ENCODE measurements at places on chromosomes 7 and 10.

GRCh38 chr7:1492221-1492620 lies 12.0 kb downstream of the INTS1 start:
- DNase-seq, result no peak

- DNase-seq, result no peak
Observed at GRCh38 chr7:134548877-134549276, at the start of gene AKR1B15. Gene AKR1B15, plus strand, starts transcription at chr7:134549110. Its CDS starts 15,510 bp downstream, at chr7:134564620.

DNA sequence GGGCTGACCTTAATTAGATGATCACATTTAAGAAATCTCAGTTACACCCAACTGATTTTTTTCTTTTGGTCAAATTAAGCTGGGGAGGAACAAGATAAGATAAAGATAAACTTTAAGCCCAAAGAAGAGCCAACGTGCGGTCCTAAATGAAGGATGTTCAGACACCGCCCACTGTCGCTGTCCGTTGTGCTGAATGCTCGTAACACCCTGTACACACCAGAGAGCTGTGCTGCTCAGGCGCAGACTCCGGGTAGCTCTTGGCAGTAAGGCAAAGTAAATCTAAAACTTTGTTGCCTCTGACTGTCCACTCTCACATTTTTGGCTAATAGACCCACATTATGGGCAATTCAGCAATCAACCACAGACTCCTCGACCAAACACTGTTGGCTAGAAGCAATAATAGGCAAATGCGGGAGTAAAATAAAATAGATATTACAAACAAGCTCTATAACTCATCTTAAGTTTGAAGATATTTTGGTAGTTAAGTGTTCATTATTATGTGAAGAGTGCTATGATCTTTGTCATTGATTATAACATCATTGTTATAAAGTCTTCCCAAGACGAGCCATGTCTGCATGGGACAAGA lies 57.1 kb downstream of the PLPP4 start:
- no peak for DNase-seq

GRCh38 chr10:31318382-31318853 lies 598 bp upstream of the ZEB1 start:
- DNase-seq, result peak; percentile 66

GRCh38 chr7:66348531-66348930 lies 143.4 kb downstream of the TPST1 start:
- no peak for DNase-seq

- DNase-seq, result no peak
Observed at GRCh38 chr10:108783897-108784296, 1139.4 kb downstream of the XPNPEP1 start.

GRCh38 chr10:92490387-92490786 lies 83.5 kb downstream of the IDE start:
- DNase-seq, result no peak

- DNase-seq, result no peak
Observed at GRCh38 chr10:1814556-1814955, 77.2 kb upstream of the ADARB2 start.

GRCh38 chr10:91689731-91690168 lies 56.9 kb upstream of the PPP1R3C start:
- no peak for DNase-seq

- no peak for DNase-seq
Observed at GRCh38 chr10:2509081-2509531, 558.2 kb upstream of the PFKP start.

DNA sequence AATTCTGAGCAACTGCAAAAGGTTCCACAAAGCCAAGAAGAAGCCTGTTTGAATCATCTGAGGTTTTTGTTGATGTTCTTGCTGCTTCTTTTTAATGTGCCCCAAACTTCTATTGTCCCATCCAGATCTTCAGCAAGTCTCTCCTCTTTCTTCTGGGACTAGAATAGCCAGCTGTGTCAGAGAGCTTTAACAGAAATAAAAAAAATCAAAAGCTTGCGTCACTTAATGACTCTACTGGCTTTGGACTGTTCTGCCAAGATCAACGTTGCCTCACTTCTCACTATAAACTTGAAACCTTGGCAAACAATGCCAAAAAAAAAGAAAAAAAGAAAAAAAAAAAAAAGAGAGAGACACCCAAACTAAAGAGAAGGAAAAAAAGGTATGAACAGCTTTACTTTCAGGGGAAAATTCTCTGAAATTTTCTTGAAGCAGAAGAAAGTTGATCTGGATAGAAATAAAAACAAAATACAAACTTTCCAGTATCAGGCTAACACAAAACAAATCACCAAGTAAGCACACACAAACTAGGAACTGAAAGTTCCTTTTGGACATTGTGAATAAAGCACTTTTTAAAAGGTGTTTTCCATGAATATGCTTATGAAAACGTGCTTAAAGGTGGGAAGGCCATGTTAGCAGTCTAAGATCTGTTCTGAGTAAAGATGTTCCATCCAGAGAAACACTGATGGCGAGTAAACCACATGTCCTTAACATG lies 14.8 kb downstream of the USP54 start:
- DNase-seq, result no peak

- DNase-seq, result no peak
Observed at GRCh38 chr10:6503171-6503570, 76.9 kb downstream of the PRKCQ start.

GRCh38 chr10:69896606-69897231 lies 95.0 kb downstream of the COL13A1 start:
- DNase-seq, result no peak

DNA sequence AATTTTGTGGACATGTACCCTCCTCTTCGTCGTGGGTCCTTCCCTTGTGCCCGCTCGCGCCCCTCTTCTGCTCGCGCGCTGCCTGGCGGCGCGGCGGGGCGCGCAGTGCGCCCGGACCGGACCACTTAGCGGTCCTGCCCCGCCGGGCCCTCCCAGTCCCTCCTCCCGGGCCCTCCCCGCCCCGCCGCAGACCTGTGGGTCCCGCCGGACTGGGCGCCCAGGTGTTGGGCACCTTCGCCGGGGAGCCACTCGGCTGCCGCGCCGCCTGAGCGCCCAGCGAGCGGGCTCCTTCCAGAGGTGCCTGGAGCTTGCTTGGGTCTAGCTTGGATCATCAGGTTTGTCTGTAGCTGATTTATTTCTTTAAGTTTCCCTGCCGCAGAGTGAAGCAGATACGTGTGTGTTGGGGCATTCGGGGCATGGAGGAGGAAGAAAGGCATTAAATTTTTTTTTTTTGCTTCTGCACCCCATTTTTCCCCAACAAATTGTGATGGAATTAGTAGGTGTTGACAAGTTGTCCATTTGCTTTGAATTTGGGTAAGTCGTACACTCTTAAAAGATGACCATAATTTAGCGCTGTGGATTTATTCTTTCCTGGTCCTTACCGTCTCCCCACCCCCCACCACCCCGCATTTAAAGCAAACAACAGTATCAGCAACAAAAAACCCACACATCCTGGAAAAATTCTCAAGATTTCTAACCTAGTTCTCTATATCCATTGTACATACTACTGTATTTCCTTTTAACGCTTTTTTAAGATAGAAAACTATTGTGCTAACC lies 905 bp downstream of the C1GALT1 start:
- peak; percentile 34 for DNase-seq

- DNase-seq, result no peak
Observed at GRCh38 chr7:80981405-80981804, 62.6 kb upstream of the SEMA3C start.

DNA sequence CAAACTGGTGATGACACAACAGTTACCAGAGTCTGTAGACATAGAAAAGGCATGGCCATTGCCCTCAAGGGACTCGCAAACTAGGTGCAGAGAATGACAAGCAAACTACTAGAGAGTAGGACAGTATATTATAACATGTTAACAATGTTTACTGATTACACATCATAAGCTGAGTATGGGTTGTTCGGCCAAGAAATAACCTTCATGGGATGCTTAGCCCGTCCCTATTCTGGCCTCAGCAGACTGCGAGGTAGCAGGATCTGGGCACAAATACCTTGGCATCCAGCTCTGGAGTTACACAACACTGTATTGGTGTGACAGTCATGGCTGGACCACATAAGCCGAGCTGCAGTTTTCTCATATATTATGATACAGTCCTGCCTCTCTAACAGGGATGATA lies 51.4 kb downstream of the ABCB4 start:
- DNase-seq, result no peak

DNA sequence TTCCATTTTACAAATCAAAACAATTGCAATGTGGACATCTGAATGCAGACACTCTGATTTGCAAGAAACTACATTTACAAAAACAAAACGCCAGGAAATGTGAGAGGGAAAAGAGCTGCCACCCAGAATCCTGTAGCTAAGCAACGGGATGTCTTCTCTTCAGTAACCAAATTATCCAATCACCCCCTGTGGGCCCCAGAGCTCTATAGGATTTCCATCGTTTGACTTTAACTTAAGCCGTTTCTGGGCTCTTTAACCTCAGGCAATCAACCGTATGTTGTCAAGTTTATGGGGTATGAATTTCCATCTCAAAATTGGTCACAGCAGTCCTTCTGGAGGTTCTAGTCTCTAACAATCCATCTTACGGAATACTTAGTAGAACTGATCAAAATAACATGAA lies 240.5 kb downstream of the ETV1 start:
- no peak for DNase-seq

- no peak for DNase-seq
Observed at GRCh38 chr10:63573068-63573697, 52.0 kb downstream of the REEP3 start.

All from activated T-cell treated with anti-CD3 and anti-CD28 coated beads for 24 hours (primary cell).